ENCODE measurements at places on chromosomes 5 and 9. TPM values are rescaled to one million over a fixed set of nuclear protein-coding genes. Genes with fewer than 3 reads are reported as not detected.

- DNase-seq, result no peak
Measured at GRCh38 chr9:72888943-72889342, 63.9 kb downstream of the ALDH1A1 start.

DNA sequence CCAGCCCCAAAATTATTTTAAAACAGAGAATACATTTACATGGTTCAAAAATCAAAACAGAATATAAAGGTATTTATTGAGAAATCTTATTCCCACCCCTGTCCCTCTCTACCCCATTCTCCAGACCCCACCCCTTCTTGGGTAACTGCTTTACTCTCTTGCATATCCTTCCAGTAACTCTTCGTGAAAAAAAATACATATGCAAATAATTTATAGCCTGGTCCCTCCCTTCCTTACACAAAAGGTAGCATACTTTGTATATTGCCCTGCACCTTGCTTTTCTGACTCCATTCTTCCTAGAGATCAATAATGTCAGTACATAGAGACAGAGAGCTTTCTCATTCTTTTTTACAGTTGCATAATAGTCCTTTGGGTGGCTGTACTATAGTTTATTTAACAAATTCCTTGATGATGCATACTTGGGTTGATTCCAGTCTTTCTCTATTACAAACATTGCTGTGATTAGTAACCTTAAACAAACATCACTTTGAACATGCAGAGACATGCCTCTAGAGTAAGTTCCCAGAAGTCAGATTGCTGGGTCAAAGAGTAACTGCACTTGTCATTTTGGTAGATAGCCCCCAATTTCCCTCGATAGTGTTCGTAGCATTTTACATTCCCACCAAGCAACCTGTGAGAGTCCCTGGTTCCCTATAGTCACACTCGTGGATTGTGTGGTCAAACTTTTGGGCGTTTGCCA, 47.9 kb downstream of the STOM start:
- DNase-seq, result no peak

DNA sequence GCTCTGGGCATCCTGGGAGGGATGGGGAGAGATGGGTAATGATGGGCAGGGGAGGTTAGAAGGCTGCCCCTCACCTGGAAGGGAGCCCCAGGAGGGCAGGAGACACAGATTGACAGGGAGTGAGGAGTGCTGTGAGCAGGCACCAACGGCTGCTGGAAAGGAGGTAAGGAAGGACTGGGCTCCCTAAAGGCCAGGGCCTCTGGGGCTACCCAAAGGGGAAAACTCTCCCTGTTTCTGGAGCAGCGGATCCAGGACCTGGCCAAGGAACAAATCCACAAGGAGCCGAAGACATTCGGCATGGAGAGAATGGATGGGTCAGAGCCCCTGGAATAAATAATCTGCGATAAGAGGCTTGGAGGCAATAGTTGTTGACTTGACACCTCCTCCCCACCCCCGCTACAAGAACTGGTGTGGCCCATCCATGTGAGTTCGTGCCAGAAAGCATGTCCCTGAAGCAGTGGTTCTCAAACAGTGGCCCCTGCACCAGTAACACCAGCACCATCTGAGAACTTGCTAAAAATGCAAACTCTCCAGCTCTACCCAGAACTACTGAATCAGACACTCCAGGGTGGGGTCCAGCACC, 208.3 kb downstream of the GABBR2 start:
- DNase-seq, result no peak

DNA sequence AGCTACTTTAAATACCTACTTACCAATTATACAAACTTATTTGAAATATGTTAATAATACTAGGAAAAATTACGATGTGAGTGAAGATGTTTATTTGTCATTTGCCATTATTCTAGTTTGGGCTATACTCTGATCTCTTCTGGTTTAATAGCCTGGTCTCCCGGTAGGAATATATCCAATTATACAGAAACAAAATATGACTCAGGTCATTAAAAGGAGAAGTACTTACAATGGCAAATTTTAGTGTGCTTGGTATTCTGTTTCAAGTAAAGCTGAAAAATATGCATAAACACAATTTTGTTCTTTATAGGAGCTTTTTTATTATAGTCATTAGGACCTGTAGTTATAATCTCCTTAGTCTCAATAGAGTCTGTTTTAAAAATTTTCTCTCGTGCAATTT, 176.8 kb downstream of the SLCO4C1 start:
- no peak for DNase-seq

DNA sequence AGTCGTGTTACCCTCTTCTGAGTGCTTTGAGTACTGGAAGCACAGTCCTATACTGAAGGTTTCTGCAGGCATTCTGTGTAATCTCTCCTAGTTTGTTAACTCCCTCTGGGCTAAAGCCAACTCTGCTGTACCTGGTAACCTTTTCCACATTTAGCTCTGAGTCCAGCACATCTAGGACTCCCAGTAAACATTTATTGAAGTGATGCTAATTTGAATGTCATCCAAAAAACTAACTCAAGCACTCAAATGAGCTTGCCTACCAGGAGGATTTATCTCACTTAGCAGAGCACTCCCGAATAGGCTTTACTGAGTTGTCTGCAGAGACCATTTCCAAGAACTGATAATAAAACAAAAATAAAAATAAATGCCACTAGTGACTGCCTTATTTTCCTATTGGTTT, 79.5 kb upstream of the NFIB start:
- DNase-seq, result no peak

DNA sequence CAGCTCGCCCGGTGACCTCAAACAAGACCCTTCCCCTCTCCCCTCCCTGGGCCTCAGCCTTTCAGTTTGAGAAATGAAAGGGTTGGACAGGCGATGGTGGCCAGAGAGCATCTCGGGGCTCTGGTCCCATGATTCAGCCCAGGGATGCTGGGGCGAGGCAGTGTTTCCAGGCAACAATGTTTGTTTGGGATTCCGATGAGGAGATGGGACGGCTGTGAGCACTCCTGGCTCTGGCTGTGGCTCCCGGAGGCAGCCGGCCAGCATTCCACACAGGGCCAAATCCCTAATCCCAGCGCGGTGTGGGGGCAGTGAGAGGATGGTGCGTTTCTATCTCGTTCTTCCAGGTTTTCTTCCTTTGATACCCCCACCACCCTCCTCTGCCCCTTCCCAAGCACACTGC, 66.0 kb downstream of the HMCN2 start:
- DNase-seq, result peak; percentile 43

- no peak for DNase-seq
Measured at GRCh38 chr5:112737070-112737462, 619 bp upstream of the APC start.

Gene DNAH5
- total RNA-seq, result 0.43 TPM

Gene SLC46A2
- total RNA-seq, result not detected

All from left colon (tissue), 2 donors.